ENCODE measurements at places on chromosomes 5 and 9.
A peak's percentile ranks its signal among the peaks of the same experiment; 100 is the strongest.

- DNase-seq: no peak
Measured at GRCh38 chr9:109122726-109123621, 3.2 kb upstream of the TMEM245 start.

DNA sequence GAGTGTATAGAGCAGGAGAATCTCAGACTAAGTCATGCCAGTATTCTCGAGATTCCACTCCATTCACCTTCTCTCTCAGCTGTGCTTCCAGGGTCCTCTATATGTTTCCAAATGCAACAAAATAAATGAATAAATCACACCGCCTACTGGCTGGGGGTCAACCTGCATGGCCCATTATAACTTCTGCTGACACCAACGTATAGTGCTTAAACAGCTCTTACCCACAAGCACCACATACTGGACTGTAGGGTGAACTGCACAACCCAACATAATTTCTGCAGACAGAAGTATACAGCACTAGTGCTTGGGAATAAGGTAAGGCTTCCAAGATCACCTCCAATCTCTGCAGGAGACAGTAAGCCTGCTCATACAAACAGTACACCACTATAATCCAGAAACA is 33.1 kb upstream of the HTR4 start:
- DNase-seq: peak; percentile 21

GRCh38 chr9:85303757-85304134 is 438.0 kb downstream of the AGTPBP1 start:
- DNase-seq: no peak

GRCh38 chr5:106397700-106398099 is 1273.0 kb downstream of the EFNA5 start:
- no peak for DNase-seq

- DNase-seq: no peak
Measured at GRCh38 chr5:177552839-177553455, 1.4 kb downstream of the FAM193B start.

All from activated CD4-positive, alpha-beta T cell treated with anti-CD3 and anti-CD28 coated beads, Interleukin-2, Interleukin-6, amounts not matched to agents 100 ng/mL and 50 ng/mL, durations not matched to agents 16 hours and 8 hours (primary cell).